AML-193 (cell line): ENCODE measurements at places on chromosomes 7 and 10.

DNA sequence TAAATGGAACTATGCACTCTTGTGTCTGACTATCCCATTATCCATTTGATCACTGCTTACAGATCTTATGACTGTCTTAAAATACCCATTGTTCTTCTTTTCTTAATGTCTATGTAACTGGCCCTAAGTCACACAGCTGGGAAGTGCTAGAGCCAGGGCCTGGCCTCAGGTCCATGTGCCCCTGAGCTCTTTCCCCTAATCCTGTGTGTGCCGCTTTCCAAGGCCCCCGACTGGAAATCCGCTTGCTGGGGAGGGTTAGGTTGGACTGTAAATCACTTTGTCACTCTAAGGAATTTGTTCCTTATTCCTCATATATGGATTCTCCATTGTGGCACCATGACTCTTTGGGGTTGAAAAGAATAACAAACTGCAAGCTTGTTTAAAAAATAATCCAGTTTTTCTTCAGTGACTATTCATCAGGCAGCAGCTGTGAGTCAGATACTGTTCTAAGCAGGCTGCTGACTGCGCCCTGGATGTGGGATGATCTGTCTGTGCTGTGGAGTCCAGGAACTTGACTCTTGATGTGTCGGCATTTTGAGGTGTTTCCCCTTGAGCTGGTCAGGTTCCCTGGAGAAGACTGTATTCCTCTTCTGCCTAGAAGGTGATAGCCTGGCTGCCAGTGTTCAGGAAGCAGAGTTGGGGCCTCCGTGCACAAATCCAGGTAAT, 236.3 kb downstream of the SDK1 start:
- DNase-seq = no peak

GRCh38 chr10:31765541-31765940, 163.1 kb downstream of the ARHGAP12 start:
- no peak for DNase-seq

DNA sequence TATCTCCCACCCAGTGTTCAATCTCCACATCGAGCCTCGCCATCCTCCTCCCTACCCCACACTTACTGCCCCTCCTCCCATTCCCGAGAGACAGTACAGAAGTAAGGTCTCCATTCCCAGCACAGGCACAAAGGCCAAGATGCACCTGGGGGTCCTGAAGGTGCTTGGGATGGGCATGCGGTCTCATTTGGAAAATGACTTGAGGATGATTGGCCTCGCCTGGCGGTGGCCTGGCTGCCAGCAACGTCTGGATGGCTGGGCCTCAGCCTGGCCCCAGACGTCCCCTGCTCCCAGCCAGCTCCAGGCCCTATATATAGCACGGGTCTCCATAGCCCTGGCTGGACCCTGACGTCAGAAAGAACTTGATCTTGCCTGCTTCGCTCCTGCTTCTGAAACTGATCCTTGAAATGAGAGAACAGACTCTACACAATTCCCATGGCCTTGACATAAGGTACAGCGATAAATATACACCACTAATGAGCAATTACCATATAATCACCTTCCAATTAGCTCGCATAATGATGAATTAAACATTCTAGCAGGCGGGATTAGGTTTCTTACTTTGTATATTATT, 11.8 kb downstream of the EMX2 start:
- DNase-seq = no peak

- no peak for DNase-seq
These were observed 35.6 kb downstream of the TAF3 start for GRCh38 chr10:7853890-7854289.

GRCh38 chr7:75905785-75906604, 9.0 kb upstream of the POR start:
- peak; percentile 88 for DNase-seq

GRCh38 chr7:42102301-42102700, 134.7 kb downstream of the GLI3 start:
- DNase-seq = no peak

DNA sequence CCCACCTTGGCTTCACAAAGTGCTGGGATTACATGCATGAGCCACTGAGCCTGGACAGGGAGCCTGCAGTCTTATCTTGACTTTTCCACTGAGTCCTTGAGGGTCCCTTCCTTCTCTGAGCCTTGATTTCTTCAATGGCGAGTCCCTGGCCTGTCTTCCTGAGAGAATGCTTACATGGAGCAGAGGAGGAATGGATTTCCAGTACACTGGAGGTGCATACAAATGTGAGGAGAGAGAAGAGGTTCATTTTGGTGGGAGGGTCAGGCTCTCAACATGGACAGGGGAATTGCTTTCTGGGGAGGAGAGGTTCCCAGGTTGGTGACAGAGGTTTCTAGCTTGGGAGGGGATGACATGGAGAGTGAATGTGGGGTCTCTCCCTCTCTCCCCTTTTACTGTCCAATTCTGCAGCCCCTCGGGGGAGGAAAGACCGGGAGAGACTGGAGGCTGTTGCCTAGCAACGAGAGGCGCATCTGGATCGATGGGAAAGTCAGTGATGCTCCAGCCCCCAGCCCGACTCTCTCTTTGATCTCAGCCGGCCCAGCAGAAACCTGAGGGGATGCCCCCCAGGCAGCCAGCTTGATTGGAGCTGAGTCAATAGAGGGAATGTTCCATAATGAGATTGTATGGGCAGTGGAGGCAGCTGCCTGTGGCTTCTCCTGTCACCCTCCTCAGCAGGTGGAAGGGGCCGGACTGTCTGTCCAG, 14.8 kb downstream of the SRRM3 start:
- no peak for DNase-seq

GRCh38 chr7:51021906-51022570, 239.3 kb upstream of the GRB10 start:
- no peak for DNase-seq

DNA sequence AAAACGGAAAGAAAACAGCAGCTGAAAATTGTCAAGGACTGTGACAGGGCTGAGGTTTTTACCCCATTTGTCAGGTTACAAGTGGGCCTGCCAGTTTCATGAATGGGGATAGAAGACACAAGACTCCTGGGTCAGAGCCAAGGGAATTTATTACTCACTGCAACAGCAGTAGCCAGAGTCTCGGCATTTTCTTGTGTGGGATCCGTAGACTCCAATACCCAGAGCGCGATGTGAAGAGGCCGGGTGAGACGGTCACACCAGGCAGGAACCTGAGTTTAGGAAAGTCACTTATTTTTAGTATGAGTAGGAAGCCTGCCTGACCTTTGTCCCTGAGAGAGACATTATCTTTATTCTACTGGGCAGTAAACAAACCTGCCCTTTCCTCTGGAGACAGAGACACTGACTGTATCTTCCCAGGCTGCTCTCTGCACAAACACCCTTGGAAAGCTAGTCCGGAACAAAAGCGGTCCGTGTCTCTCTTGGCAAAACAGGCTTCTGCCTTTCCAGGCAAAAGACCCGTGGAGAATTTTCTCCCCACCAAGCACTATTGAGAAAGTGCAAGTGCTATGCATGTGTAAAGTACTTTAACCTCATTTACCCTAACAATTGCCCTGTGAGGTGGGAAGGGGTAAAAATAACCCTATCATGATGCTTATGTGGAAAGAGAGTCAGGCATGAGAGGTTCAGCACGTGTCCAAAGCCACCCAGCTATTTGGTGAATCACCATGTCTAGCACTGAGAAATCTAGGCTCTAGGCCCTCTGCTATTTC, 58.4 kb downstream of the JCAD start:
- DNase-seq = no peak

DNA sequence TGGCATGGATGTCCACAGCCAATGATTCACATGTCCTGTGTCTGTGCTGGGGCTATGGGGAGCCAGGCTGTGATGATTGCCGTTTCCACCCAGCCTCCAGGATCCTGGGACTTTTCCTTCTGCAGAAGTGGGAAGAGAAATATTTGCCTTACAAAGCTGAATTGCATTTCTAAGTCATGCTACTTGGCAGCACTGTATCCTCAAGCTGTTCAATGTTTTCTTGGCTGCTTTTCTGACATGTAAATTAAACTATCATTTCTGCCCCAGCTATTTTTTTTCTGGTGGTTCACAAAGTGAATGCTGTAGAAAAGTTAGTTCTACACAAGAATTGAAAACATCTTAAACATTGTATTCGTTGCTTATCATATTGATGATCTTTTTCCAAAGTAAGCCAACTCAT, 51.9 kb upstream of the TCERG1L start:
- no peak for DNase-seq

- no peak for DNase-seq
These were observed 38.8 kb downstream of the SND1 start for GRCh38 chr7:127690806-127691205.

- no peak for DNase-seq
These were observed 121.7 kb downstream of the EVX1 start for GRCh38 chr7:27364344-27364758.

GRCh38 chr7:138943061-138943460, 38.1 kb downstream of the KIAA1549 start:
- no peak for DNase-seq
